ENCODE measurements at places on chromosomes 2 and 18.
A peak's percentile ranks its signal among the peaks of the same experiment; 100 is the strongest.

DNA sequence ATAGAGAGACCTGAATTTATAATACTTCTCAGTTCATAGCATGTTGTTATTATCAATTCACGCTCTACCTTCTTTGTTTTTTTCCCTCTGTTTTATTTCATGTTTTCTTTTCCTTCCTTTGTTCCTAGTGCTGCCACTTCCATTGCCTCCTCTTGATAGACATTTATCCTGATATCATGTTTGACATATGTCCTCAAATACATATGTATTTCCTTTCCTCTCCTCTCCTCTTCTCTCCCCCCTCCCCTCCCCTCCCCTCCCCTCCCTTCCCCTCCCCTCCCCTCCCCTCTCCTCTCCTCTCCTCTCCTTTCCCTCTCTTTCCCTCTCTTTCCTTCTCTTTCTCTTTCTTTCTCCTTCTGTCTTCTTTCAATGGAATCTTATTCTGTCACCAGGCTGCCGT is 67.8 kb downstream of the TDRD15 start:
- no peak for DNase-seq

- DNase-seq: no peak
Observed at GRCh38 chr2:235511751-235512698, 18.2 kb downstream of the AGAP1 start.

DNA sequence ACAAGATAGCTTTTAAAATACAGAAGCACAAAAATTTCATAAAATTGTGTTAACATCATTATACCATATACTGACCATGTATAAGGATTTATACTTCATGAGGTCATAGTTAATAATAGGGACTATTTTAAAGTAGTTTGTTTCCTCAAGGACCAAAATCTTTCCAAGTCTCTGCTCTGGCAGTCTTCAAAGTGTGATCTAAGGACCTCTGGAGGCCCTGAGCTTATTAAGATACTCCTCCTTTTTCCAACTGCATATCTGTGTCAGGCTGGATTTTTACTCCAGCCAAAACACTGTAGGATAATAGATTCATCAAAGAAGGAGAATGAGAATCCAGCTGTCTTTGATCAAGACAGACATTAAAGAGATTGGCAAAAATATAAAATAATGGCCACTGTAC is 1.7 kb upstream of the SCYGR2 start:
- DNase-seq: no peak

- DNase-seq: no peak
Observed at GRCh38 chr2:119523952-119524694, at the start of gene SCTR. SCTR (minus strand) TSS chr2:119524483; CDS start chr2:119524226, 257 bp downstream.

- DNase-seq: no peak
Observed at GRCh38 chr18:39419315-39419714, 1853.7 kb upstream of the CELF4 start.

DNA sequence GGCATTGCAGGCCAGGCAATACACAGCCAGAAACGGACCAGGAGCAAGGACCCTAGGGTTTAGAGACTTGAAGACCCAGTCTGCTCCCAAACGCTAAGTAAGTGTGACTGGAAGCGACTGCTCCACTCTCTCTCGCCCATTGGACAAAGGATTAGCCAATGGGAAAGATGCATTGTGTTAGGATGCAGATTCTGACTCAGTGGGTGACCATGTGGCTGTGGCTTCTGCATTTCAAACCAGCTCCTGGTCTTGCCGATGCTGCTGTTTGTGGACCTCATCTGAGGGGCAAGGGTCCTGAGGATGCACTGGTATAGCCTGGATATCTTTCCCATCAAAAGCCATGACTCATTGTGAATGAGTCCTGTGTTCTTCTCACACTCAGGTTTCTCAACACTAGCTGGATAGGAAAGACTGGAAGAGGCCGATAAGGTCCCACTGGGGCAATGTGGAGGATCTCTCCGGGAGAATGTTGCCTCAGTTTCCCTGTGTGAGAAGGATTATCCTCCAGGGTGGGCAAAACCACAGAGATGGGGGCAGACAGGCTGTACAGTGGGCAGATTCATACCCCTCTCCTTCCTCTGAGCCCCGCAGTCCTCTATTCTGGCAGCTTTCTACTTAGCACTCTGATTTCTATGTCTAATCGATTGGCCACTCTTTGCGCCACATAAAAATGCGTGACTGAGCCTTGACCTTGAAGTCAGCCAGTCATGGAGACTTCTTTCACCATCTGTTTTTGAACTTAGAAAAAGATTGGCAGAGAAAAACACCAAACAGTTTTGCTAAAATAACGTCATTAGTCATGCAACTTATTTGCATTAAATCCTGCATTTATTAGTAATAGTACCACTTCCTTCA is 257.1 kb downstream of the PRKCE start:
- no peak for DNase-seq

DNA sequence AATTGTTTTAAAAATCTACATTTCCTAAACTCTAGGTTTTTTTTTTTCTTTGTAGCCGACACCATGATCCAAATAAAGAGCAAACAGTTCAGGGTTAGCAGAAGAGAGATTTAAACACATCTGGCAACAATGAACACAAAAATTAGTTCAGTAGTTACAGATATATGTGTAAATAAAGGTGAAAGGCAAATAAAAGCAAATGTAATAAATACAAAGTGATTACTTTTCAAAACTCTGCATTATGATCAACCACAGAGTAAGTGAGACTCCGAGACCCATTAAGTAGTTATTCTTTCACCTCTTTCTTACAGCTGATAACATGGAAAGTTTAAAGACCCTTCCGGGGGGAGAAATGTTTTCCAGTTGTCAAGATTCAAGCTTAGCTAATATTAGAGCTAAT is 716 bp downstream of the CALCRL start:
- DNase-seq: no peak

GRCh38 chr2:20676353-20677215 is 9.6 kb downstream of the GDF7 start:
- no peak for DNase-seq

- no peak for DNase-seq
Observed at GRCh38 chr2:624551-625347, 52.5 kb downstream of the TMEM18 start.

GRCh38 chr2:230696670-230697069 is 16.0 kb upstream of the CAB39 start:
- peak; percentile 9 for DNase-seq

- DNase-seq: no peak
Observed at GRCh38 chr2:45130736-45131135, 121.5 kb upstream of the SIX2 start.

DNA sequence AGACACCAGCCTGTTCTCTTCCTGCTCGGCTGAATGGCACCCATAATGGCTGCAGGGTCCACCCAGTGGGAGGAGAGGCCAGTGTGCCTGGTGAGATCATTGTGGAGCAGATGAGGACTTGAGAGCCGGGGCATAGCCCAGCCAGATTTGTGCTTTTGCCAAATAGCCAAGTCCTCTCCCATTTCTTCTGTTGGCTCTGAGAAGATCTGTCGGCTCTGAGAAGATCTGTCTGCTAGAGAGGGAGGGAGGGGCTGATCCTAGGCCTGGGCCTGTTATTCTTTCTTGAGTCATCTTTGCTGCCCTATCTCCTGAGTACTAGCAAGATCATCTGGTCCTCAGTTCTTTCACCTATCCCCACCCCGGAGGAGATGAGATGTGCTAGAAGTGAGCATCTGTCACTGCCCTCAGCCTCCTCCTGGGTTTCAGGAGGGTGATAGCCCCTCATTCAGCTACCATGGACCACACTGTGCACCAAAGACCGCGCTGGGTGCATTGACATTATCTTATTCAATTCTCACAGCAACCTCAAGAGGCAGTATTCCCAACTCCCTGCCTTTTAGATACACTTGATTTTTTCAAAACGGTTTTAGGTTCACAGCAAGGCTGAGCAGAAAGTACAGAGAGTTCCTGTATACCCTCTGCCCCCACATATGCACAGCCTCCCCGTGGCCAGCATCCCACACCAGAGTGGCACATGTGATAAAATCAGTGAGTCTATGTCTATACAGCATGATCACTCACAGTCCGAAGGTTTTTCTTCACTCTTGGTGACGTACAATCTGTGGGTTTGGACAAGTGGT is 98.6 kb downstream of the CAPN13 start:
- DNase-seq: peak; percentile 40

GRCh38 chr2:31729442-31730092 is 148.8 kb upstream of the SRD5A2 start:
- no peak for DNase-seq

GRCh38 chr2:88177556-88177955 is 7.4 kb downstream of the THNSL2 start:
- no peak for DNase-seq

DNA sequence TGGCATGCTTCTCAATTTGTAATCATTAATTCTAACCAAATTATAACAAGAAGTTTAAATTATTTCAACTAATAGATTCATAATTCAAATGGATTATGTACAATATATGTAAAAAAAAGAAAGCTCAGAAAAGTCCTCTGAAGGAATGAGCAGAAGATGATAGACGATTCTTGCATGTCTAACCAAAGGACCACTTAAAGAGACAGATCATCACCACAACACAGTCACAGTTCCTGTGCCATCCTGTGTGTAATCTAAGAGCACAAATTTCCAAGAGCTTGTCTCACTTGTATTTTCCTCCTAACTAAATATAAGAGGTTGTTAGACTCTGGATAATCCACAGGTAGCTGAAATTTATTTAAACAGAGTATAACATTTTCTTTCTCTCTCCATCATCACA is 122.3 kb upstream of the CD226 start:
- DNase-seq: no peak

- no peak for DNase-seq
Observed at GRCh38 chr2:97792416-97792815, 79.0 kb downstream of the ZAP70 start.

DNA sequence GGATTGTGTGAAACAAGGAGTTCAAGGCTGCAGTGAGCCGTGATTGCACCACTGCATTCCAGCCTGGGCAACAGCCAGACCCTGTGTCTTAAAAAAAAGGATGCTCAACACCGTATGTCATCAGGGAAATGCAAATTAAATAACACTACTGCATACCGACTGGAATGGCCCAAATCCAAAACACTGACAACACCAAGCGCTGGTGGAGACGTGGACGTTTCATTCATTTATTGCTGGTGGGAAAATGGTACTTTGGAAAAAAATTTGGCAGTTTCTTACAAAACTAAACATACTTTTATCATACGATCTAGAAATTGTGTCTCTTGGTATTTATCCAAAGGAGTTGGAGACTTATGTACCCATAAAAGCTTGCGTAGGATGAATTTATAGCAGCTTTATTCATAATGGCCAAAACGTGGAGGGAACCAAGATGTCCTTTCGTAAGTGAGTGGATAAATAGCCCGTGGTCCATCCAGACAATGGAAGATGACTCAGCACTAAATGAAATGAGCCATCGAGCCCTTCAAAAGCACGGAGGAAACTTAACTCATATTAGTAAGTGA is 24.2 kb downstream of the NEU4 start:
- peak; percentile 56 for DNase-seq

DNA sequence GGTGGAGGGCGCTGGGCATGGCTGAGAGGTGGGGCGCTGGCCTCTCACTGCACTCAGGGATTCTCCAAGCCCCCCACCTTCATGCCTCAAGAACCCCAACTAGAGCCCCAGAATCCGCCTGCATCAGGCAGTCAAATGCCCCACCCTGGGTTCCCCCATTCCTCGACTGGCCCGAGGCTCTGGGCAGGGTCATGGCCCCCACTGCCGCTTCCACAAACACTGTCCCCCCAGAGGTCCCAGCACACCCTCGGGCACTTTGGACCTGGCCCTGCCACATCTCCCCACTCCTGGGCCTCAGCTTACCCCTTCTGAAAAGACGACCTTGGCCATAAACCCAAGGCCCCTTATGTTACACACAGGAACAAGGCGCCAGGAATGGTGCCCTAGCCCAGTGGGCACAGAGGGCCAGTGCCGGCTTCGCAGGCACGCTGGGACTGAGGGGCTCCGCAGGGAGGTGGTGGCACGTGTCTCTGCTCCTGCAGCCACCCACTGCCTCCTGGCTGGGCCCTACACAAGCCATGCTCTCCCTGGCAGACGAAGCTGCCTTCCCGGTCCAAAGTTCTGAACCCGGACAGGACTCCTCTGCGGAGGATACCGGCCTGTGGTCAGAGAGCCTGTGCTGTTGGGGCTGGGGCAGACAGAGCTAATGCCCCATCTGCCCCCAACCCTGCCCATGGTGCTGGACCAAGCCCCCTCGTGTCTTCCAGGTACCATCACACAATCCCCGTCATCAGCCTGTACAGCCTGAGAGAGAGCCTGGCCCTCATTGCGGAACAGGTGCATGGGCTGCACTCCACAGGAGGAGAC is 6.8 kb downstream of the AGXT start:
- no peak for DNase-seq

GRCh38 chr18:3605954-3606443 is 156.0 kb downstream of the TGIF1 start:
- no peak for DNase-seq

DNA sequence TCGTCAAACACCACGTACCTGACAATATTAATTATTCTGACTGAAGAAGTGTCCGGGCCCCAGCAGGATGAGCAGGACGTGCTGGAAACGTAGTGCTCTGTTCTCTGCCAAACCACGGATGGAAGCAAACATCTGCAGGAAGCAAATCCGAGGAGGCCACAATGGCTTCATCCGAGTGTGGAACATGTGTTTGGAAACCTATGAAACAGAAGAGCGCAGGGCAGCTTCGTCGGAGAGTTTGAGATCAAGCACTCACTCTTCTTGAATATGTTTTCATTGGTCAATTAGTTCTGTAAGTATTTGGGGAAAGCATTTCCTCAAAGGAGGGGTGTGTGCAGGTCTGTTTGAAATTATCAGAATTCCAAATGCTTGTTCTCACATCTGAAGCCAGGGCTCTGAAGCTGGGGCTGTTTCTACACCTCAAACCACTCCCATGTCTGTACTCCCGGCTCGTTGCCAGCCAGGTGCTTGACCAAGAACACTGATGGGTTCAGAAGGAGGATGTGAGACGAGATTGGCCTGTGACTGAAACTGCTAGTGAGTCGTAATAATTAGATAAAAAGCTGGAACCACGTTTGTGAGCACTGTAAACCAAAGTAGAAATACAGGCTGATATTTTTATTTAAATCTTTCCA is 356.6 kb upstream of the SALL3 start:
- no peak for DNase-seq

DNA sequence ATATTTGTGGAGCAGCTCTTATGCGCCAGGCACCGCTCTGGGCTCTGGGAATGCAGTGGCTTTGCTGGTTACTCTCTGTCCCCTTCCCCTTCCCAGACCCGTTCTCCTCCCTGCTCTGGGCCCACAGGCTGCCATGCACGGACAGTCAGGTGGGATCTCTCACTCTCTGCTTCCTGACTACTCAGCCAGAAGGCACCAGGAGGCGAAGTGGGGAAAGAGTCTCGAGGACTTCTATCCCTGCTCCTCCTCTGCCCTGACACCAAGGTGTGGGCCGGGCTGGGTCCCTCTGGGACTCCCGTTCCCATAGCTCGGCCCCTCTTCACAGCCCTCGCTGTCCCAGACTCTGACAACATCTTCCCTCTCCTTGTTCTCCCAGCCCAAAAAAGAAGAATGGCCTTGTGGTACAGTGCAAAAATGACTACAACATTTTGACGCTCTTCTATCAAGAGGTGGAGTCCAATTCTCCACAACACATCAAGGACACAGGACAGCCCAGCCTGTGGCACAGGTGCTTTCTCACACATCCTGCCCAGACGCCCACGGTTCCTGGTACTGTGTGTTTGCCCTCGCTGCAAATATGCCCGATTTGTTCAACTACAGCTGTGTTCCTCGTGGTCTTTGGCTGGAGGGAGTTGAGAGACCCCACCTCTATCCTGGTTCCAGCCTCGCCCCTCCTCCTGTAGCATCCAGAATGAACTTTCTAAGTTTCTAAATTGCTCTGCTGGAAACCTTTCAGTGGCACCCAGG is 14.0 kb upstream of the DUSP2 start:
- DNase-seq: no peak

- no peak for DNase-seq
Observed at GRCh38 chr2:176125772-176126054, 3.2 kb downstream of the HOXD9 start.

- DNase-seq: peak; percentile 77
Observed at GRCh38 chr2:54724560-54725342, 1.3 kb downstream of the EML6 start.
